ENCODE measurements at places on chromosomes 4 and X.

DNA sequence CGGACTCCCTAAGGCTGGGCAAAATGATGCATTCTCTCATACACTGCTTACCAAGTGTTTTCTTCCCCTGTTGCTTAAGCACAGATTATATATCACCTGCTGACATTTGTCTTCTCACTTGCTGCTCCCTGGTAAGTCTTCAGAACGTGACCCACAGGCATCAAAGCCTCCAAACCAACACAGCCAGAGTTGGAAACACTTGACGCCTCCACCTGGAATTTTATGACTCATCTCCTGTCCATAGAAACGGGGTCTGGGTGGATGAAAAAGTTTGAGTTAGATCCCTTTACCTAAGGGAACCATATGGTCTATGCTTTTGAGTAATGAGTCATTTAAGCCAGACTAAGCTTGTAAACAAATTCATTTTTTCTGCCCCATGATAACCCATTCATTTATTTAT is 251.6 kb downstream of the USP46 start:
- DNase-seq = no peak

- DNase-seq = no peak
These were observed 1.0 kb upstream of the HTR2C start for GRCh38 chrX:114582698-114583395.

- no peak for DNase-seq
These were observed 225.5 kb downstream of the ZNF674 start for GRCh38 chrX:46319750-46320149.

- no peak for DNase-seq
These were observed 24.1 kb downstream of the SH3KBP1 start for GRCh38 chrX:19863212-19863856.

DNA sequence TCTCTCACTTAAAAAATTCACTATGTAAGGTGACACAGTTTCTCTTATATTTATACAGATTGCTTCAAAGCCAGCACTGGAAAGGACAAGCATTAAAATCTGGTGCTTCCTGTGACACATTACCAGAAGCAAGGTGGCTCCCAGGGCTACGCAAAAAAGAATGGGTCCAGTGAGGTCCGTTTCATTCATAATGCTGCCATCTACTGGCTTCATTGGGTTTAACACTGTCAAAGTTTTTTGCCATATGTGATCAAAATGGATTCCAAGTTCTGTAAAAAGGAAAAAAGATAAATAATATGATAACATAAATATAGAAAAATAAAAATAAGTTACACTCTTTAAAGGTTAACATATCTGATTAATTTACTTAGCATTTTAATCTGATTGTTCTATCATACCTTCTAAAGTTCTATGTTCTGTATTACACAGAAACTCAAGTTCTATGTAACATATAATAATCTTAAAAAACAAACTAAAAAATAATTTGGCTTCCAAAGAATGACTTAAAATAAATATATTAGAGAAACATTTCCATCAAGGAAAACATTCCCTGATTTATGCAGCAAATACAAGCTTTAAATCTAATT is 22.1 kb downstream of the YIPF7 start:
- DNase-seq = no peak

Measured in Right ventricle myocardium superior (tissue), 1 donor.